T-cell (primary cell): ENCODE measurements at places on chromosomes 6 and 20. TPM values are rescaled to one million over a fixed set of nuclear protein-coding genes. Genes with fewer than 3 reads are reported as not detected.

Gene HLA-DMB
- total RNA-seq: 8.8 TPM

- no peak for DNase-seq
- peaks cover 2% of the 10 kb centered on the region for H3K27me3 ChIP-seq
- no peaks in the 10 kb centered on the region for H3K4me1 ChIP-seq
- no peak overlapping the region for H3K4me3 ChIP-seq
Observed at GRCh38 chr6:3789018-3789895, 37.7 kb upstream of the PXDC1 start.

Gene GRM1
- not detected for total RNA-seq

DNA sequence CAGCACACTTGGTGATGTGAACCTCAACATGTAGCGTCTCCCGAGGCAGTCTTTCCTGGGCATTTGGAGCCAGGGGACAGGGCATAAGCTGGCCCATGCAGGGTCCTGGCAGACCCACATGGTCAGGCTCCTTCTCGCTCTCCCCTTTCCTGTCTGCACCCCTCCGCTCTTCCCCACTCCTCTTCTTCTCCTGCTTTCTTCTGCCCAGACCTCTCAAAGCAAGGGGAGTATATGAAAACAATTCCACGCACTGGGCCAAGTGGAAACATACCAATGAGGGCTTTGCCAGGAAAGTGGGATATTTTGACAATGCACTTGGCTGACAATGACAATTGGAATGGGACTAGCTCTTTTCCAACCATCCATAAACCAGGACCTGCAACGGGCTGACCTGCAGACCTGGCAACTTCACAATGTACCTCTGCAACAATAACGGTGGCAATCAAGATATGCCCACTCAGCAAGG lies 58.9 kb upstream of the TRAF3IP2 start:
- no peaks in the 10 kb centered on the region for H3K4me1 ChIP-seq
- H3K4me3 ChIP-seq: no peak overlapping the region
- H3K27ac ChIP-seq: no peak overlapping the region
- peaks cover 14% of the 10 kb centered on the region for H3K36me3 ChIP-seq
- no peaks in the 10 kb centered on the region for H3K27me3 ChIP-seq

DNA sequence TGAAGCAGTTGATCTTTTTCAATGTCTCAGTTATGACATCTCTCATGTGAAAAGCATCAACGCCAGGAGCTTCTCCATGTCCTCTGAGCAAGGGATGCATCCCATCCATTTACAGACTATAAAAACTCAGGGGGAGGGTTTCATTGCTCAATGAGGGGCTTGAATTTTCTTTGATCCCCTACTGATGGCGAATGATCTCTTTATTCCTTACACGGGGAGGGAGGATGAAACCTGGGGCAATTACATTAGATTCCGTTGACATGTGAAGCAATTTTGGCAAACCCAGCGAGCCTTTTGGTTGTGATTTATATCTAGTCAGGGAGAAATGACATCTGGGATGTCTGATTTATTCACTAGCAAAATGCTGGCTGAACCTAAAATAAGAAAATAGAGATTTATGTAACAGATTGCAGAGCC lies 268.9 kb downstream of the HIVEP2 start:
- no peaks in the 10 kb centered on the region for H3K36me3 ChIP-seq
- H3K27ac ChIP-seq: no peak overlapping the region
- H3K4me1 ChIP-seq: peaks cover 14% of the 10 kb centered on the region
- H3K27me3 ChIP-seq: peaks cover 4% of the 10 kb centered on the region
- no peak for DNase-seq

- no peak for DNase-seq
- no peak overlapping the region for H3K27ac ChIP-seq
- H3K4me3 ChIP-seq: no peak overlapping the region
- no peaks in the 10 kb centered on the region for H3K27me3 ChIP-seq
- H3K4me1 ChIP-seq: no peaks in the 10 kb centered on the region
Observed at GRCh38 chr6:91879386-91879995, 1292.6 kb upstream of the MAP3K7 start.

Gene CST4
- not detected for total RNA-seq

GRCh38 chr20:58246346-58246745 lies 17.9 kb upstream of the ANKRD60 start:
- H3K4me1 ChIP-seq: no peaks in the 10 kb centered on the region
- no peak for DNase-seq
- no peaks in the 10 kb centered on the region for H3K27me3 ChIP-seq
- peaks cover 45% of the 10 kb centered on the region for H3K36me3 ChIP-seq

Gene RCAN2
- 1.7 TPM for total RNA-seq

DNA sequence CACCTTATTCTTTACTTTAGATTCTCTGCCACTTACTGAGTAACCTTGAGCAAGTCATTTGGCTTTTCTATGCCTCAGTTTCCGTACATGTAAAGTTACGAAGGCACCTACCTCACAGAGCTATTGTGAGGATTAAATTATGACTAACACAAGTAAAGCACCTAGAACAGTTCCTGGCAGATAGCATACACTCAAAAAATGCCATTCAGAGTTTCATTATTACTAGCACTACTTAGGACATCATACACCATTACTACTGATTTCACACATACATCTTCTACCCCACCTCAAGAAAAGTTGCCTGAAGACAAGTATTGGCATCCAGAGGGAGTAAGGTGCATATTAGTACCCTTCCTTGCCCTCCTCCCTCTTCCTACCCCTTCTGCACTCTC lies 107.8 kb downstream of the OGFRL1 start:
- no peaks in the 10 kb centered on the region for H3K27me3 ChIP-seq
- no peaks in the 10 kb centered on the region for H3K36me3 ChIP-seq
- no peak overlapping the region for H3K27ac ChIP-seq
- no peaks in the 10 kb centered on the region for H3K4me1 ChIP-seq

- H3K27ac ChIP-seq: no peak overlapping the region
- H3K36me3 ChIP-seq: no peaks in the 10 kb centered on the region
- DNase-seq: no peak
- H3K27me3 ChIP-seq: no peaks in the 10 kb centered on the region
- H3K4me1 ChIP-seq: peaks cover 29% of the 10 kb centered on the region
Observed at GRCh38 chr20:32111753-32112152, 2.2 kb downstream of the TM9SF4 start.

- H3K36me3 ChIP-seq: no peaks in the 10 kb centered on the region
- H3K4me1 ChIP-seq: no peaks in the 10 kb centered on the region
- no peak overlapping the region for H3K4me3 ChIP-seq
Observed at GRCh38 chr6:54697424-54697823, 149.1 kb upstream of the FAM83B start.

Gene KCNK17
- not detected for total RNA-seq

DNA sequence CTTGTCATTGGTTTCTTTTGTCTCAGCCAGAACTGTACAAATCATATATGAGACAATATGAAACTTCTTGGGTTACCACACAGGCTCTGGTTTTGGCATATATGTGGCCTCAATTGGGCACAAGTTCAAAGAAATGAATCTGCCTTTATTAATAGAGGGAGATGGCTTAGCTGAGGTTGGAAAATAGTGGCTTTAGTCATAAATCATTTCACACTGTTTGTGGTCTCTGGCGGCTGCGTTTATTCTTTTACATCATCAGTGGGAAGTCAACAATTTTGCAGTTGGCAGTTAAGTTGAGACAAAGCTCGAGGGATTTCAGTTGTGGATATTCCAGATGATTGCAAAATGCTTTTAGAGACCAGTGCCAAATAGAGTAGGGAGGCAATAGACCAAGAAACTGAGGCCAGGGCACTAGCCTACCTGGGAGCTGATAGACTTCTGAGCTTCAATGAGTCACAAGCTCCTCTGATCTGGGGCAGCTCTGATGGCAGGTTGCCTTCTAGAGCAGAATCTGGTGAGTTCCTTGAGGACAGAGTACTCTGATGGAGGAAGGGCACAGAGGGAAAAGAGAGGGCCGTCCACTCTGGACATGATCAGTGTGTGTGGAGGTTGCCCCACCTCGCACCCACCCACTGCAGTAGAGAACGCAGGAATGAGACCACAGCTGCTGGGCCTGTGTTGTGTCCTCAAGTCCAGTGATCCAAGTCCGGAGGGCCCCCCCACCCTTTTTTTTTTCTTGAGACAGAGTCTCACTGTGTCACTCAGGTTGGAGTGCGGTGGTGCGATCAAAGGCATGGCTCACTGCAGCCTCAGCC lies 73.5 kb downstream of the ARMC2 start:
- no peaks in the 10 kb centered on the region for H3K27me3 ChIP-seq
- H3K27ac ChIP-seq: no peak overlapping the region
- H3K4me3 ChIP-seq: no peak overlapping the region
- H3K4me1 ChIP-seq: peaks cover 3% of the 10 kb centered on the region
- no peak for DNase-seq

Gene ADGRF4
- total RNA-seq: not detected

GRCh38 chr6:78700991-78701390 lies 166.4 kb upstream of the IRAK1BP1 start:
- H3K27me3 ChIP-seq: no peaks in the 10 kb centered on the region
- no peaks in the 10 kb centered on the region for H3K36me3 ChIP-seq
- H3K27ac ChIP-seq: no peak overlapping the region

Gene DPPA5
- not detected for total RNA-seq

Gene SNRPB
- total RNA-seq: 123 TPM

DNA sequence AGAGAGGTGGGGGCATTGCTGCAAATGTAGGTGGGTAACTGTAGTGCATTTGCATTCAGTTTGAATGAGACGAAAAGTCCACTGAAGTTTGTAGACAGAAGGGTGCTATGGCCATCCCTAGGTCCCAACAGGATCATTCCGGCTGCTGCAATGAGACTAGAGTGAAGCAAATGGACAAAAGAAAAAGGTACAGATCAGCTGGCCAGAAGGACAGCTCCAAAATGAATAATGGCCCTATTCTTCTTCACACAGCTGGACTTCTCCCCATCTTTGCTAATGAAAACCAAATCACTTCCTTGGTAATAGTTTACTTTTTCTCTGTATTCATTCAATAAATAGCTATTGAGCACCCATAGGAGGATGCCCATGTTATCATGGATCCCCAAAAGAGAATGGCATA lies 56.4 kb upstream of the TPD52L1 start:
- no peaks in the 10 kb centered on the region for H3K36me3 ChIP-seq
- H3K4me1 ChIP-seq: peaks cover 17% of the 10 kb centered on the region
- H3K27ac ChIP-seq: no peak overlapping the region
- no peak overlapping the region for H3K4me3 ChIP-seq

Gene SYCP2L
- not detected for total RNA-seq

Gene HDGFL1
- not detected for total RNA-seq

- DNase-seq: no peak
- H3K4me3 ChIP-seq: no peak overlapping the region
- H3K36me3 ChIP-seq: no peaks in the 10 kb centered on the region
- H3K27ac ChIP-seq: no peak overlapping the region
- no peaks in the 10 kb centered on the region for H3K4me1 ChIP-seq
- no peaks in the 10 kb centered on the region for H3K27me3 ChIP-seq
Observed at GRCh38 chr20:52313341-52313963, 121.9 kb upstream of the ZFP64 start.

DNA sequence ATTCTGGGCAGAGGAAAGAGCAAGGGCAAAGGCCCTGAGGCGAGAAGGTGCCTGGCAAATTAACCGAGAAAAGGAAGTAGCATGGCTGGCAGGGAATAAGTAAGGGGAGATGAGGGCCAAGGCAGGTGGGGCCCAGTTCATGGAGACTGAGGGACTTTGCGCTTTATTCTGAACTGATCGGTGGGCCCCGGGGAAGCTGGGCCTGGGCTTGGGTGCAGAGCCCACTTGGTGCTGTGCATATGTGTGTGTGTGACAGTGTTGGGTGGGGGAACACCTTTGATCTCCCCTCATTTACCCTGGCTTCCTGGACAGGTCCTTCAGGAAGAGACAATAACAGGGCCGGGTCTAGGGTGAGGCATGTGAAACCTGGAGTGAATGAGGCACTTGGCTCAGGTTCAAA lies 2.9 kb upstream of the MDFI start:
- no peak overlapping the region for H3K27ac ChIP-seq
- no peak overlapping the region for H3K4me3 ChIP-seq
- no peaks in the 10 kb centered on the region for H3K36me3 ChIP-seq
- DNase-seq: no peak

GRCh38 chr6:32095338-32096086 lies 13.6 kb downstream of the TNXB start:
- H3K27me3 ChIP-seq: peaks cover 51% of the 10 kb centered on the region
- no peak overlapping the region for H3K27ac ChIP-seq
- no peak overlapping the region for H3K4me3 ChIP-seq
- no peaks in the 10 kb centered on the region for H3K4me1 ChIP-seq

DNA sequence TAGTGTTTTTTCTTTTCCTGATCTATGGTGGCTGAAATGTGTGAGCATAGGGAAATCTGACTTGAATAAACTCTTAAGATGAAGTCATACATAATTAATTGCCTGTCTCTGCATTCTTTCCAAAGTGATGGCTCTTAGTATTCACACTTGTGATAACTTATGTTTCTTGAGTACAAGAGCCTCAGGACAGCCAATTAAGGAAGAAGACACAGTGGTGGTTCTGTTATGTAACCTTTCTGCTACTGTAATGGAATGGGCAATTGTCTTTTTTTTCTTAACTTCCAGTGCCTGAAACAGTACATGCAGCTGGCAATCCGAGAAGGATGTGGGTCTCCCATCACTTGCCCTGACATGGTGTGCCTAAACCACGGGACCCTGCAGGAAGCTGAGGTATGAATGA lies 40.1 kb downstream of the RNF144B start:
- H3K4me3 ChIP-seq: no peak overlapping the region
- H3K36me3 ChIP-seq: no peaks in the 10 kb centered on the region
- no peaks in the 10 kb centered on the region for H3K27me3 ChIP-seq

- no peak for DNase-seq
- H3K4me3 ChIP-seq: no peak overlapping the region
- H3K36me3 ChIP-seq: no peaks in the 10 kb centered on the region
- no peak overlapping the region for H3K27ac ChIP-seq
- H3K4me1 ChIP-seq: no peaks in the 10 kb centered on the region
- H3K27me3 ChIP-seq: peaks cover 6% of the 10 kb centered on the region
Observed at GRCh38 chr20:41670631-41671030, 52.5 kb upstream of the CHD6 start.

DNA sequence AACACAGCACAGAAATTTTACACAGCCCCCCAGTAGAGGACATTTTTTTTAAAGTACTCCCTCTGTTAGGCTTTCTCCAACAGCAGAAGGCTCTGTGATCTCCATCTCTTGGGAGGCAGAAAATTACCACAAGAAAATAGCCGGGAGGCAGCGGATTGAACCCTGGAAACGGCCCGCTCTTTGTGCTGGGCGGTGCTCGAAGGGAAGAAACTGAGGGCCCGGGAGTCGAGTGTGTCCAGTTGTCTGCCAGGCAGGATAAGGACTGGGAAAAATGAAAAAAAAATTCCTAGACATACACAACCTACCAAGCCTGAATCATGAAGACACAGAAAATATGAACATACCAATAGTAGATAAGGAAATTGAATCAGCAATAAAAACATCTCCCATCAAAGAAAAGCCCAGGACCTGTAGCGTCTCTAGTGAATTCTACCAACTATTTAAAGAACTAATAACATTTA lies 31.5 kb downstream of the POM121L2 start:
- no peaks in the 10 kb centered on the region for H3K36me3 ChIP-seq
- peaks cover 68% of the 10 kb centered on the region for H3K27me3 ChIP-seq
- peaks cover 9% of the 10 kb centered on the region for H3K4me1 ChIP-seq
- no peak for DNase-seq
- H3K4me3 ChIP-seq: no peak overlapping the region

Gene RIMS4
- total RNA-seq: 0.06 TPM
